SK-N-SH treated with all-trans-retinoic acid at 6 μM for 48 hours (cell line): ENCODE measurements at places on chromosomes 1 and 21.

DNA sequence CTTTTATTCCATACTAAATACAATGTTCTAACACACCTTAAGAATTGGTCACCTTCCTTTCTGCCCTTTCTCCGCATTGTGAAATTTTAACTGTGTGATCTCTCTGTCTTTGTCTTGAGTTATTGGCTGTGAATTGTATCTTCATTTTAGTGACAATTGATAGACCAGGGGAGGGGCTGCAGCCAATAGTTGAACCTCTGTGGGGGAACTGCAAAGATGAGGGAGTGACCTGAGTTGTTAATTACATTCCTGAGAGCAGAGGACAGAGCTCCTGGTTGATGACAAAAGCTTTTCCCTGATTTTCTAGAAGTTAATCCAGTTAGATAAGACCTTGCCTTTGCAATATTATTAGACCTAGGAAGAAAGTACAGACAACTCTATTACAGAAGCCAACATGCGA lies 1535.7 kb downstream of the BRINP3 start:
- ATAC-seq, result no peak

DNA sequence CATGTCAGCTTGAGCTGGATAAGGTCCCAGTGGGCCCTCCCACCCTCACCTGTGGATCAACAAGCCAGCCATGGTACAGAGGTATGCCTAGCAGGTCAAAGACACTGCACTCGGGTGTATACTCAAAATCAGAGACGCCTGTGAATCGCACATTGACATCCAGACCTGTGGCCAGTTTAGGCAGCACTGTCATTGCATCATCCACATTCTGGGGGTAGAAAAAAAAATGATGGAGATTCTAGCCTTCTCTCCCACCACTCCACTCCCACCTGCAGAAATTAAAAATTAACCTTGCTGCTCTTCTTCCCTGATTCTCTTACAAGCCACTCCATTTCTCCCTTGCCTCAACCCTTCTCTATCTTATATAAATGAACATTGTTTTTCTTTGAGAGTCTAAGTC lies 6.3 kb downstream of the MINDY1 start:
- ATAC-seq, result no peak

DNA sequence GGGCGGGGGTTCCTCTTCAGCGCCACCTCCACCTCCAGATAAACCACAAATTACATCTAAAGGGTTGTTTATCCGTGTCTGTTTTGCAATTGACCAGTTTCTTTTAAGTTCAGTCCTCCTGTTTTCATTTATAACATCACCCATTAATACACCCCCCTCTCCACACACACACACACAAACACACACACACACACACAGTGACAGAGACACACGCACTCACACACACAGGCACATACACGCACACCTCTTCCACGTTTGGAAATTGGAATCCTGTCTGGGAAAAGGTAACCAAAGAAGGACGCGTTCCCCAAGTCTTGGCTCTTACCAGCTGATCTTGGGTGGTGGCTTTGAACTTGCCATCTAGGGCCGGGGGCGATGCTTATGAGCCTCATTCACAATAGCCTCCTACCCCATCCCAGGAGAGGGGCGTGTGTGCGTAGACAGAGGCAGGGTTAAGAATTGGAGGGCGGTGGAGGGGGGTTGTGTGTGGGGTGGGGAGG lies 442 bp upstream of the CSMD2 start:
- no peak for ATAC-seq

- ATAC-seq, result no peak
Measured at GRCh38 chr1:204453141-204453772, 41.3 kb downstream of the PIK3C2B start.

- ATAC-seq, result no peak
Measured at GRCh38 chr1:234733427-234733826, 123.4 kb upstream of the IRF2BP2 start.

DNA sequence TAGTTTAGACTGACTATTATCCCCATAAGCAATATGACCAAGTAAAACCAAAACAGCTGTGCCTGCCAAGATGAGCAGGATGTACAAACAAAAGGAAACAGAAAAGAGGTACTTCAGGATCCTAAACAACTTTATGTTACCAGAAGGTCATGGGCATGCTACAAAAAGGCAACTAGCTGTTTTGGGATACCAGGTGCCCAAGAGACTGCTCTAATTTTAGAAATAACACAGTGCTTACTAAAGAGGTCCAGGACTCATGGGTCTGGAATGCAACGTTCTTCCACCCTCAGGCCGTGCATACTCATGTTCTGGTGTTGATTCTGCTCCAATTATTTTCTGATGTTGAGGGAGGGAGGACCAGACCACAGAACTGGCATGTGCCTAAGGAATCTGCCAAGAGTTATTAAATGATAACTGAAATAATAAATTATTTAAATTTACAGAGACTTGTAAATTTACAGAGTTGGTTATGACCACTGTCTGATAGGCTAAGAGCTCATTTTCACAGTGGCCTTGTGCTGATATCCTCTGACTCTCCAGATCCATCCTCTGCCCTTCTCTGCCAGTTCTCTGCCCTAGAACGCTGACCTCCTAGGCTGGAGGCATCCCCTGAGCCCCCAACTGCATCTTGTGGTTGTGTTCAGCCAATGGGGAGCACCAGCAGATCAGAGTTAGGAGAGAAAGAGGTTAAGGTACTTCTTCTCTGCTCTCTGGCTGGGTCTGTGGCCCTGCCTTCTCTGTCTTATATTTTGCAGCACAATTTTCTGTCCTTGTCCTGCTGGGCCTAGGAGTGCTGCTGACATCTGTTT lies 37.7 kb upstream of the BCL10 start:
- ATAC-seq, result peak; percentile 87

- no peak for ATAC-seq
Measured at GRCh38 chr1:220950576-220950975, 71.3 kb downstream of the HLX start.
